ENCODE measurements at places on chromosomes 1 and 21.
A peak's percentile ranks its signal among the peaks of the same experiment; 100 is the strongest.

GRCh38 chr21:25608044-25608737 is 910 bp upstream of the MRPL39 start:
- DNase-seq = peak; percentile 85

- no peak for DNase-seq
Observed at GRCh38 chr1:183339556-183340167, 78.5 kb downstream of the NMNAT2 start.

DNA sequence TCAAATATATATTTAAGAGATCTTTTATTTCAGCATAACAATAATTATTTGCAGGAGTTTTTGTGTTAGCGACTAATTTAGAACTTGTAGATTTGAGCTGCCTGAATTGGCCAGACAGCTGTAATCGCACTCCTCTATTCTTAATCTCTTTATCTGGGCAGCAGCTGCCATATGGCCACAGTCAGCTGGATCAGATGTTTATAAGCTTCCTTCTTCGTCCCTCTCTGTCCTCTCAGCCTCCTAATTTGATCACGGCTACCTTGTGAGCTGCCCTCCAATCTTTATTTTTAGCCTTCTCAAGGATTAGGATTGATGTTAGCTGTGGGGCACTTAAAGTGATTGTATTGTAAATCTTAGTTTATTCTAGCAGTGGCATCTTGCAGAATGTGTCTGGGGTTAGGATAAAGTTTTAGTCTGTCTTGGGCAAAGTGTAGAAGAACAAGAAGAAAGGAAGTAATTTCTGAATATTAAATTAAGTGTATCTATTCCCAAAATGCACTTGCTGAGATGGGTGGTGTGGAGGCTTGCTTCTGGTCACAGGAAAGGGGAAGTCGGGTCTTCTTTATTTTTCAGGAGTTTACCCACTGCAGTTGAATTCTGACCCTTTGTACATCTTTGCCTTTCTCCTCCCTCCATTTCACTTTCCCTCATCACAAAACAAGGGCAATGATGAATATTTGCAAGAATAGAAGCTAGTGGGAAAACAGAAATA is 1.1 kb downstream of the ZBTB18 start:
- DNase-seq = no peak

DNA sequence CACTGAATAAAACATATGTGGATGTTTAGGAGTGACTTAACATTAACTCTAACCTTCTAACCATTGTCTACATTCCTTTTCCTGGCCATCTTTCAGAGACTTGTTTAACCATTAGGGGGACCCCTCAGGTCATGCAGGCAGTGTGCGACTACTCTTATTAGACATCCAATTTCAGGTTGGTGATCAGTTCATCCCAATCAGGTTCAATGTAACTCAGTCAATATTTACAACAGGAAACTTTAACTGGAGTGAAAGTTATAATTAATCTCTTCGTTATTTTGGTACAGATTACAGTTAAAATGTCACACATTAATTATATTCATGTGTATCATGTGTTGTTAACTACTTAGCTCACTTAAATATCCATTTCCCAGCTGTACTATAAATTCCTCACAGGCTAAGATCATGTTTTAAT is 68.8 kb upstream of the RGS1 start:
- DNase-seq = peak; percentile 51

DNA sequence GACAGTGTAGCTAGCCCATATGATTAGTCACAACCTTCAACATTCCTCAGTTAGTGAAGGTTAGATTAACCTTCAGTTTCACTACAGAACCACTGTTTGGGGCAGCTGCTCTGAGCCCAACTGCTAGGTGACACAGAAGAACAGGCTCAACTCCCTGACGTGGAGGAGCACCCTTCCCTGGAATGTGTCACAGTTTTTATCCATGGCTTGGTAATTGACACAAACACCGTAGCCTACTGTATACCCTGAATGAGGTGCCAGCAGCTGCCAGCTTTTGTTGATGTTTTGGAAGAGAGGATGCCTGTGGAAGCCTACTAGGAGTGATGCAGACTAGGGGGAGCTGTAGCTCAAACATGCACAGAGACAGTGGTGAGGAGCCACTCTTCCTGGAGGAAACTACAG is 56.6 kb upstream of the CR2 start:
- no peak for DNase-seq

- DNase-seq = no peak
Observed at GRCh38 chr1:78370356-78370755, 120.4 kb upstream of the PTGFR start.

DNA sequence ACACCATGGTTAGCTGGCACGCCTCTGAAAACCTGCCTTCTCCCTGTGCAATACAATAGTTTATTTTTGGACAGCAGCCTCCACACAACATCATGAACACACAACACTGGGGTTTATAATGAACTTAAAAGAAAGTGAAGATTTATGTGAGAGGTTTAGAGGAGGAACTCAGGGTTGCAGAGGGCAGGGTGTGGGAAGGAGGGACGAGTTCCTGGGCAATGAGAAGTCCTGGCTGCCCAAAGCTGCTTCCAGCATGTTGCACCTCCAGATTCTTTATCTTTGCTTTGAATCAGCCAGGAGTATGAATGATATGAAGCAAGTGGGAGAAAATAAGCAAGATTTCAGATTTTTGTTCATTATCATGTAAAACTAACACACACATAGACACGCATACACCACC is 11.3 kb upstream of the LRRC8D start:
- no peak for DNase-seq

- DNase-seq = no peak
Observed at GRCh38 chr1:241225741-241226140, 131.3 kb downstream of the RGS7 start.

- no peak for DNase-seq
Observed at GRCh38 chr1:20095564-20096434, 23.5 kb downstream of the PLA2G2D start.

DNA sequence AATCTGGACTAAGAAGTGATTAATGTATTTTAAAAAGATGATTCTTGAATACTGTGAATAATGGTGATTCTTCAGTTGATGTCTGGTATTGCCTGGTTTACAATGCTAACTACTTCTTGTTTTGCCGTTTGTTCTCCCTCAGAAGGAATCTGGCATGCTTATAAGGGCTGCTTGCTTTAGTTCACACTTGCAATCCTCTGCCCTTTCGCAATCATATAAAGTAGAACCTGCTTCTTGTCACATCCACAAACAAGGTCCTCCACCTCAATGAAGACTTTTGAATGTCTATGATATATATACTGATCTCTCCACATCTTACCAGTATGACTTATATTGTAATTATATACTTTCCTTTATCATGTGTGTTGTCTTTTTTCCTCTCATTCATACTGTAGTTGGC is 92.6 kb downstream of the ADGRL4 start:
- no peak for DNase-seq

DNA sequence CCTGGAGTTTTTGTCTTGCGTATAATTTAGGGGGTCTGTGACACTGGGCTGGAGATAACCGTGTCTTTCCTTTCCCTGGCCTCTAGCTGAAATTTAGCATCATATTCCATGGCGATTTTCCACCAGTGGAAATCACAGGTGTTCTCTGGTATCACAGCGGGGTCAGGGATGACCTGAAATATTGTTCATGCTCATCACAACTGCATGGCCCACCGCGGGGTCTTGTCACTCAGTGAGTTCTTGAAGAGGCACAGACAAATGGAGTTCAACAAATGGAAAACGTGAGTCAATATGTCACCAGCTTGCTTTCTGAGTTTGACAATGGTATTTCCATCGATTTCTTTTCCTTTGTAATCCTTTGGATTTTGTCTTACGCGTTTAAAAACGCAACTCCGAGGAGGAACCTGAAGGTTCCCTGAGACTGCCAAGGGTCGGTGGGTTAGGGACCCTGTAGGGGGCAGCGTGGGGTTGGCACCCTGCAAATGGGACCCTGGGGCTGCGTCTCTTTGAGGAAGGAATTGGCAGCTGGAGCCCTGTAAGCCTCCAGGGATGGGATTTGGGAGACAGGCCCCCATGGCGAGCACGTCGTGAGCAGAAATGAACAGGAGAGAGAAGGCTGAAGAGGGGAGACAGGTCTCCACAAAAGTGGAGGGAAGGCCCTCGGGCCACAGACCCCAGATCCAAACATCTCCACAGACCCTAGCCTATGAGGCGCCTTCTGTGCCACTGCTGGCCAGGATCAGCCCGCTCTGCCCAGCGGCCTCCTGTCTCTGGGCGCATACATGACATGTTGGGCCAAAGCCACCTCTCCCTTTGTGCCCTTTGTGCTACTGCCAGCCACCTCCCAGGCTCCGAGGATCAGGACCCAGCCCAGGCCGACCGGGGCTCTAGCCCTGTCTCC is 32.1 kb upstream of the RUNX3 start:
- DNase-seq = no peak

DNA sequence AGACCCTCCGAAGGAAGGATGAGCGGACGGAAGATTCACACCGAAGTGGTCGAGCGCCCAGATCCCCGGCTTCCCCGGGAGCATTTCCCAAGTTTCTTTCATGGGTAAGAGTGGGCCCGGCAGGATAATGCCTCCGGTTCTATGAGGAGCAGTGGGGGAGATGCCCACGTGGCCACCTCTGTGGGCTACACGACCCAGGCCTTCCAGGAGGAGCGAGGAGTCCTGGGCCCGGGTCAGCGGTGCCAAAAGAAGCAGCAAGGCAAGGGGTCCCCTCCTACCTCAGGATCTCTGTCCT is 7.9 kb upstream of the NBPF11 start:
- no peak for DNase-seq

DNA sequence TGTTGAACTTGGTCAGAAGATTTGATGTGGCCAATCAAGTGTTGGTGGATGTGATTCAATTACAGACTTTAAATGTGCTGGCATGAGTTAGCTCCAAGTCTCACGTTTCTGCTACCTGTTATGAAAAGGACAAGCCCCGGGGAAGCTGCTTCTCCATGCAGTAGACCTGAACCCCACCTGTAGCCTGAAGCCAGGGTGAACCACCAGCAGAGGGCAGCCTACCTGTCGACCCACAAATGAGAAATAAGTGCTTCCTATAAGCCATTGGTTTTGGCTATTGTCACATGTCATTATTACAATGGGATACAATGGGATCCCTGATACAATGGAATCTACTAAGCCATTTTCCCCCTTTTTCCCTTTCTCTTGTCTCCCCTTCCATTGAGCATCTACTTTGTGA is 230.2 kb downstream of the PRDM2 start:
- DNase-seq = no peak

GRCh38 chr1:4626061-4626460 is 28.3 kb upstream of the AJAP1 start:
- DNase-seq = no peak

All from CD4-positive, alpha-beta T cell treated with Interleukin-2 at 100 ng/mL for 4 hours (primary cell).